NCI-H1694 (cell line): ENCODE measurements at places on chromosomes 5 and 9.
A peak's percentile ranks its signal among the peaks of the same experiment; 100 is the strongest.

DNA sequence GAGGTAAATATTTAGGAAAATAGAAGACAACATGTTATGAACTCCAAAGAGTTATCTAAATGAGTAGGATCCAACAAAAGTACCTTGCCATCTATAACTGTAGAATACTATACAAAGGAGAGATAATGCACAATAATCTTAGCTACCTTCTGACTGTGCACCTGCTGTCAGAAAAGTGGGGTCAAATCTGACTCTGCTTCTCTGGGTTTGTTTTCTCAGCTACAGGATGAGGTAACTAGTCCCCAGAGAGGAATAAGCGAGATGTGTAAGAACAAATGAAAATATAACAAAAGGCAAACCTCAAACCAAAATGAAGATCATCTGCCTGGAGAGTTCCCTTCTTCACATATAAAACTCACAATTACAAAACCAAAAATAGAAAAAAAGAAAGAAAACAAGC is 204.8 kb downstream of the DCP2 start:
- no peak for DNase-seq

DNA sequence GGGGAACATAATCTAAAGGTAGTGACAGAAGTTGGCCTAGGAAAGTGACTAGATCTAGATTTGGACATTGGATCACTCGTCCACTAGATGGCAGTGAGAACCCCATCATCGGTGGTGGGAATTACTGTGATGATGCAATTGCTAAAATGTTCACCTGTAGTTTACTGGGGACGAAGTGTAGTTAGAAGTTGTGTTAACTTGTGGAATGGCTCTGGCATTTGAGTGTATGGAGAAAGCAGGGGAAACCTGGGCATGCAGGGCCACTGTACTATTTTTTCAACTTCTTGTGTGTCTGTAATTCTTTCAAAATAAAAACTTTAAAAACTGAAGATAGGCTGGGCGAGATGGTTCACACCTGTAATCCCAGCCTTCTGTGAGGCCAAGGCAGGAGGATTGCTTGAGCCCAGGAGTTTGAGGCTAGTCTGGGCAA is 75.5 kb downstream of the PHAX start:
- peak; percentile 58 for DNase-seq

DNA sequence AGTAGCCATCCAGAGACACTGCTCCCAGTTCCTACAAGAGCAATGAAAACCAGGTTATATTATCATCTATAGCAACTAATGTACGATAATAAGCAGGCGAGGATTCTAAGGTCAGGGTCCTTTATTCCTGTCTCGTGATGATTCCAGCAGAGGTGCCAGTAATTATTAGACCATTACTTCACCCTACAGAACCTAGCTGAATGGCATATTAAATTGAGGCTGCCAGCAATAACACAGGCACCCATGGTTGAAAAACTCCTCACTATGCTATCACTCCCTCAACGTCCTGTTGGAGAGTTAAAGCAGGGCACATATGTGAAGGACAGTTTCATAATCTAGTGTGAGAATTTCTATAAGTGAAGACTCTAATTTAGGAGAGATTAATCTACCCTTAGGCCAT is 29.7 kb downstream of the DCAF12 start:
- DNase-seq = no peak

DNA sequence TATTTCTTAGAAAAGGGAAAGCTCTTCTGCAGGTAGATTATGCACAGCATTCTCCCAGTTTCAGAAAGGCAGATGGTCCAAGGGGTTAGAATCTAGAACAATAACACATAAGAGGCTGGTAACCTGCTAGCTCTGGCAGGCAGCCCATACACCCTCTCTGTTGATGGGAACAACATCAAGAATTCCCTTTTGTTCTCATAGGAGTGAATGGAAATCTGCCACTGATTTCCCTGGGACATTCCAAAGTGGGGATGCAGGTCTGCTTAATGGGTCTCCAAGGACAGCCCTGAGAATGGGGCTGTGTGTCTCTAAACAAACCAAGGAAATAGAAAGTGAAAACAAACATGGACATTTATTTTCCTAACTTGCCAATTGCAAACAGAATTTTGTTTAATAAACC is 456.8 kb downstream of the EBF1 start:
- peak; percentile 38 for DNase-seq

DNA sequence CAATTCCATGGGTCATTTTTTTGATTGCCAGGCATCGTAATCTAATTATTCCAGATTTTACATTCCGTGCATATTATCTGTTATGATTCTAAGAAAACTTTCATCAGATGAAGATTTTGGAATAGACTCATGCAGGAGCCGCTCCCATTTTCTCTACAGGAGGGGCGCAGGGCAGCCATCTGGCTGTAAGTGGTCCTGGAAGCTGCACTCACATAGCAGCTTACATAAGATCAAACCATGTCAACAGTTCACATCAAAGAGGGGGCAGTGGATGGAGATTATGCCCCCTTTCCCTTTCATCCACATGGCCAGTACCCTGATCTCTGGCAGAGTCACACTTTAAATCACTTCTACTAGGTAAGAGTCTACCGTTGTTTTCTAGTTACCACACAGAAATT is 73.3 kb upstream of the PCA3 start:
- no peak for DNase-seq

DNA sequence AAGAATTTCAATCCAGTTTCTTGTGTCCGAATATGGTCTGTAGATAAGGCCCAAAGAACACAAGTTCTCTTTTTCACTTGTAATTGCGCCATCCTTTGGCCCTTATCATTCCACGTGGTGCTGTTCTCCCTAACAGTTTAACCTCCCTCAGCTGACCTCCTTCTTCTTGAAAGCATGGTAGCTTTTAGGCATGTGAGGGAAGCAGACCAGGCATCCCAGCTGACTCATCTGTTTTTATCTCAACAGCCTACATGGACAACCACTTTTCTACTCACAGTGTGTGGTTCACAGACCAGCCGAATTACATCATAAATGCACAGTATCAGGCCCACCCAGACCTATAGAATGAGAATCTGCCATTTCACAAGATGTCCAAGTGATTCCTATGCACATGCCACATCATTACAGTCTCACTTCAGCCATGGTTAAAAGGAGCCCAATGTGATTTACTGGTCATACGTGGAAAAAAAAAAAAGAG is 26.9 kb upstream of the PLIN2 start:
- DNase-seq = no peak

DNA sequence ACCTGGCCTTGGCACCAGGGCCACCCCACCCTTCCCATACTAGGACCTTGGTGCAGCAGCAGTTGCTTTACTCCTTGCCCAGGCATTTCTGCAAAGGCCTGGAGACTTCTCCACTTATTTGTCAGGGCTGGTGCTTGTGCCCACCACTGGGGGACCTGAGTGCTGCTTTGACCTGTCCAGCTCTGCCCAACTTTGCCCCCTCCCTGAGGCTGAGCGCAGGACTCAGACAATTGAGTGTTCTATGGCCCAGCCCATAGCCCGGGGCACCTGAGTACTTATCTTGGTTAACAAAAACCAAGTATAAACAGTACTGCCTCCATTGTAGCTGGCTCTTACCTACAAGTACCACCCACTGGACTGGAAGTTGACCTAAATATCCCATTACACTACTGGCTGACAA is 406.1 kb upstream of the CHD1 start:
- no peak for DNase-seq

DNA sequence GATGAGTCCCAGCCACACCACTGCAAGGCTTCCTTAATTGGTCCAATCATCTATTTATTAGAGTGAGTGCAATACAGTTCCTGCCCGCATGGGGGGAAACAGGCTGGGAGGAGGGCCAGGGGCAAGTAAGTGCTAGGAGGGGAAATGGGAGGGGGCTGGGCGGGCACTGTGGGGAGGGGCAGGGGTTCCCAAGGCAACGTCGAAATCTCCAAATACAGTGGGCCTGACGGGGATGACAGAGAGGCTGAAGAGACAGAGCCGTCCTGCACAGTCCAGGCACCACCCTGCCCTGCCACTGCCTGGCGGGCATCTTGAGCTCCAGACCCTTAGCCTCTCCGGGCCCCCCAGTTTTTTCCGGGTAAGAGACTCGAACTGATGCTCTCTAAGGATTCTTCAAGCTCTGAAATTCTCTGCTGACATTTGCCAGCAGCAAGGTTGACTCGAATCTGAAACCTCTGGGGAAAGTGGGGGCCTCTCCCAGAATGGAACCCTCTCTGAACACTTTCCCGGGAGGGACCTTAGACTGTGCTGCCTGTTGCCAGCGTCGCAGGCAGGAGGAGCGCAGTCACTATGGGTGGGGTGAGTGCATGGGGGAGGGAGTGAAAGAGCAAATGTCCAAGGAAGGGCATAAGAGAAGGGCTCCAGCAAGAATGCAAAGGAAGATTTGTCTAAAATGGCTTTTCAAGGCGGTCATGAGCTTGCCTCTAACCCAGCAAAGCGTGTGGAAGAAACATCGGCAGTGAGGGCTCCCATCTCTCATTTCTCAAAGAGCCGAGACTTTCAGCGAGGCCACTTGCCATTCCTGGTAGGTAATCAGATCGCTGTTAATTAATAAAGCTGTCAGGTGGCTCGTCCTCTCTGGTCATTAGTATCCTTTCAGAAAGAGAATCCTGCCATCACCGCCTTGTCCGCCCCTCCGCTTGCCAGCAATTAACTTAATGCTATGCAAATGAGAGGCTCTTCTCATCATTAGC is 99.0 kb downstream of the GTF3C4 start:
- peak; percentile 53 for DNase-seq

DNA sequence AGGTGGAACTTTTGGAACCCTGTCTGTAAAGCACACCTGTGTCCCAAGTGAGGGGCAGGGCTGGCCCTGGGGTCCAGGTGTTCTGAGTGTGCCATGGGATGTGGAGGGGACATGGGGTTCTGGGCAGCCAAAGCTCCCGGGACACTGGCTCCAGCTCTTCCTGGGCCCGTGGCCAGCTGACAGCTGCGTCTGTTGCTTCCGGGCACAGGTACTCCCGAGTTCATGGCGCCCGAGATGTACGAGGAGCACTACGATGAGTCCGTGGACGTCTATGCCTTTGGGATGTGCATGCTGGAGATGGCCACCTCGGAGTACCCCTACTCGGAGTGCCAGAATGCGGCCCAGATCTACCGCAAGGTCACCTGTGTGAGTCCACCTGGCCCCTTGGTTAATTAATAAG is 50.7 kb downstream of the WNK2 start:
- DNase-seq = no peak

DNA sequence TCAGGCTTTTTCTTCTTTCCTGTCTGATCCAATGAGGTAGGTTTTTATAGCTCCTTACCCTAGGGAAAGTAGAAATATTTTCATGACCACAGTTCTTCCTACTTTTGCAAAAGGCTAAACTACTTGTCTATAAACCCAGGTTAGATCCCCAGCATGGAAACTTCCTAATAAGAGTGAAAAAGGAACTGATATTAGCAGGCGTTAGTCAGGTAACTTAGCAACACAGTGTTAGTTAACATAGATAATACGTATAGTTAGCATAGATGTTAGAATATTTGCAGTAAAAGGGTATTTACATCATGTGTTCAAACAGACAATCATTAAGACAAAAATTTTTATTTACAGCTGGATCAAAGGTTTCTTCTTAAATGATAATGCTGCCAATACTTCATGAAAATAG is 162.9 kb upstream of the DAB2 start:
- DNase-seq = no peak

- DNase-seq = no peak
These were observed 55.9 kb upstream of the KCNMB1 start for GRCh38 chr5:170444969-170445505.

DNA sequence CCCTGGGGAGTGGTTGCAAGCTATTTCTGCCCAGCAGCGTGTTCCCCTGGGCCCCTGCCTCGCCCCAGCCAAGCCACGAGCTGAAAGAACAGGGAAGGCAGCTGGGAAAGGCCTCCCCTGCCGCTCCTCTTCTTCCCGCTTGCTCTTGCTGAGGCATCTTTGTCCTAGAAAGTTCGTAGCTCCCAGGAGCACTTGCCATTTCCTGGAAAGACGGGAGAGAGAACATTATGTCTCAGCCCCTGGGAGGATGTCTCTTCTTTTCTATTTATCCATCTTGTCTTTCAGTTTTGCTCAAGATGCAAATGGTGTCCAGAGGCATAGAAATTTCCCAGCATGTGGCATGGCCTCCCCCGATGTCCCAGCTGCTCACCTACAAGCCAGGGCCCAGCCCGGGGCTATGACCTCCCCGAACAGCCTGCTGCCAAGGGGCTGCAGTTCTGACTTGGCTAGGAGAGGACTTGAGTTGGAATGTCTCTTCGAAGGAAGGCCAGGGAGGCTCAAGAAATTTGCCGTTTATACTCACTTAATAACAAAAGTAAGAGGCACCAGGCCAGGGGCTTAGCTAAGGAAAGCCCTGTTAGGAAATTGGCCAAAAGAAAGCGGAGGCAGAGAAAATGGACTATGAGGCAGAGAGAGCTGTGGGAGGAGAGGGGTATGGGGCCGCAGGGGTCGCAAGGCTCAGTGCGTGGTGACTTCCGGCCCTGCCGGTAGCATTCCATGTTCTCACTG is 87.3 kb downstream of the LIFR start:
- DNase-seq = no peak

DNA sequence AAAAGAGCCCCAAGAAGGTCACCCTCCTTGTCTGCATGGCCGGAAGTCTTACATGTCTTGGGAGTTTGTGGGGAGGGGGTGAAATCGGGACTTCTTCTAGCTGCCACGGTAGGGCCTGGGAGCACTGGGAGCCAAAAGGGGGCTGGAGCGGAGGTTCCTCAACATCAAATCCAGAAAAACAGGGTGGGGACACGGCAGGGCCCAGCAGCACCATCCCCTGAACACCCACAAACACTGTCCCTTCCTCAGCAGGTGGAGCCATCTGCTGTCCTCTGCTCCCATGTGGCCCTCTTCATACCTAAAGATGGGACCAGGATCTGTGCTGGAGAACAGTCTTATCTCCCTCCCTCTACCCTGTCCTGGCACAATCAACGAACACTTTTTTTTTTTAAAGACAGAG is 2.7 kb downstream of the TERT start:
- DNase-seq = no peak

GRCh38 chr5:72402959-72403628 is 82.9 kb downstream of the PTCD2 start:
- no peak for DNase-seq

- no peak for DNase-seq
These were observed 1.6 kb upstream of the TGFBR1 start for GRCh38 chr9:99103054-99103895.

- DNase-seq = no peak
These were observed 74.1 kb downstream of the CSF2 start for GRCh38 chr5:132147663-132148062.

DNA sequence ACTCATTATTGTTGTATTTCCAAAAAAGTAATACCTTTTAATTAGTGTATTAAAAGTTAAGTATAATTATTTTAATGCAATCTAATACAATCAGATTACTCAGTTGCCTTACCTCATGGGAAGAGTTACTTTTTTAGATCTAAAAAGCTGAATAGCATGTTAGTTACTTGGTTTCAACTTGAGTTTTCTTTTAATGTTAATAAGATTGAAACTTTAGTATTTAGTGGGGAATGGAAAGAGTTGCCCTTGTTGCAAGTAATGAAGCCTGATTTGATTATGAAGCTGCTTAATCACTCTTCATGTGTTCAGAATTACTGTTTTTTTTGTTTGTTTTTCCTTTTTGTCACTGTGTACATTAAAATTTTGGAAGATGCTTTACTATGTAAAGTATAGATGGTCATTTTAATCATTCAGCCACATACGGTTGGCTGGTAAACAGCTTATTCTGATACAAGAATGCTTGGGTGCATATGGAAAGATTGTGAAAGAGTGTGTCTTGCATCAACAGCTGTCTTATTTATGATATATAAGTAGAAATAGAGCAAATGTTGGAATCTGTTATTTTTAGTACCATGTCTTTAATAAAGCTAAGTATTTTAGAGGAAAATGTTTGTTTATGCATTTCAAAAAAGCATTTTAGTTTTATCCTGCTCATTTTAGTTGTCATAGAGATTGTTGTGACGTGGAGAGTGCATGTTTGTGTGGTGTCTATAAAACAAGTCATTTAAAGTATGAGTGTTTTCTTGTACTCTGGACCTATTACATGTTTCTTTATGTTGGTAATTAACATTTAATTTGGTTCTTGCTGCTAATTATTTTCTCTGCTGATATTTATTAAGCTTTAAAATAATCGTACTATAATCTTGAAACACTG is 36.4 kb downstream of the SREK1 start:
- no peak for DNase-seq
